ENCODE measurements at places on chromosomes 1 and 21. TPM values are rescaled to one million over a fixed set of nuclear protein-coding genes. Genes with fewer than 3 reads are reported as not detected.

ITLN1 gene
- total RNA-seq, result not detected

FYB2 gene
- not detected for total RNA-seq

URB2 gene
- 7.1 TPM for total RNA-seq

CR1L gene
- total RNA-seq, result not detected

ZDHHC18 gene
- 4.4 TPM for total RNA-seq

F13B gene
- not detected for total RNA-seq

FAM167B gene
- total RNA-seq, result 0.83 TPM

SH3BP5L gene
- total RNA-seq, result 22.4 TPM
